ENCODE measurements at places on chromosomes 7 and 10. TPM values are rescaled to one million over a fixed set of nuclear protein-coding genes. Genes with fewer than 3 reads are reported as not detected.
A peak's percentile ranks its signal among the peaks of the same experiment; 100 is the strongest.

DNA sequence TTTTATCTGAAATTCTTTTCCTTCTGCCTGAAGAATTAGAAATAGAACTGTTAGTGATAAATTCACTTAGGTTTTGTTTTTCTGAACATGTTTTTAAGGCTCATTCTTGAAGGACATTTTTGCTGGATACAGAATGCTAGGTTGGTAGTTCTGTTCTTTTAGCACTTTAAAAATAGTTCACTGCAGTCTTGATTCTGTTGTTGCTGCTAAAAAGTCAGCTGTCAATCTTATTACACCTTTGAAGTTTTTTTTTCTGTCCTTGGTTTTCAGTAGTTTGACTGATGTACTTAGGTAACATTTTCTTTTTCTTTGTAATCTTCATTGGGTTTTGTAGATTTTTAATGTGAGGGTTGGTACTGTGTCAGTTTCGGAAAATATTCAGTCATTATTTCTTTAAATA, 48.7 kb downstream of the C1GALT1 start:
- DNase-seq, result peak; percentile 5
- no peak overlapping the region for H3K27ac ChIP-seq
- H3K27me3 ChIP-seq, result no peaks in the 10 kb centered on the region
- no peak overlapping the region for H3K4me3 ChIP-seq

The SLC29A3 gene
- 4.8 TPM for total RNA-seq

DNA sequence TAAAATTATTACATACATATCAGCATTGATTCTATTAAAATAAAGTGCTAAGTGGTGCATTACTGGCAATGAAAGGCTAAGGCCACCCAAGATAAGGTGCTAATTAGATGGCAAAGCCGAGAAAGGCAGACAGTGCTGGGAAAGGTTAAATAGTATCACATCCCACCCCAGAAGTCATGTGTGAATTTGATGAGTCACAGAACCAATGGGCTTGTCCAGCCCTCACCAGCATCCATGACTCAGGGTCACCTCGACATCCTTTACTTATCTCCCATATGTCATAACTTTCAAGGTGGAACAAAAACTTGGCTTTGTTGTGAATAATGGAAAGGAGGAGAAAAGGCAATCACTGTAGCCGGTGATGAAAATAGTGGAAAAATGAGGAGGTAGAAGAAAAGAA, 459.1 kb downstream of the PLXNA4 start:
- no peak overlapping the region for H3K27ac ChIP-seq
- H3K4me3 ChIP-seq, result no peak overlapping the region
- H3K4me1 ChIP-seq, result no peaks in the 10 kb centered on the region
- no peaks in the 10 kb centered on the region for H3K36me3 ChIP-seq
- no peaks in the 10 kb centered on the region for H3K27me3 ChIP-seq
- DNase-seq, result no peak

GRCh38 chr10:84523526-84523925, 195.1 kb downstream of the CCSER2 start:
- no peak overlapping the region for H3K4me3 ChIP-seq
- H3K4me1 ChIP-seq, result no peaks in the 10 kb centered on the region
- DNase-seq, result no peak
- no peaks in the 10 kb centered on the region for H3K27me3 ChIP-seq
- H3K36me3 ChIP-seq, result no peaks in the 10 kb centered on the region

The NPC1L1 gene
- total RNA-seq, result 0.10 TPM

The CALML3 gene
- total RNA-seq, result not detected

- no peak overlapping the region for H3K4me3 ChIP-seq
- no peaks in the 10 kb centered on the region for H3K36me3 ChIP-seq
- DNase-seq, result no peak
These were observed 76.8 kb downstream of the GATA3 start for GRCh38 chr10:8130973-8131911.

GRCh38 chr7:30671793-30672465, 10.3 kb downstream of the CRHR2 start:
- H3K36me3 ChIP-seq, result no peaks in the 10 kb centered on the region
- no peaks in the 10 kb centered on the region for H3K4me1 ChIP-seq
- no peak overlapping the region for H3K27ac ChIP-seq
- no peak for DNase-seq

The CDC14C gene
- not detected for total RNA-seq

DNA sequence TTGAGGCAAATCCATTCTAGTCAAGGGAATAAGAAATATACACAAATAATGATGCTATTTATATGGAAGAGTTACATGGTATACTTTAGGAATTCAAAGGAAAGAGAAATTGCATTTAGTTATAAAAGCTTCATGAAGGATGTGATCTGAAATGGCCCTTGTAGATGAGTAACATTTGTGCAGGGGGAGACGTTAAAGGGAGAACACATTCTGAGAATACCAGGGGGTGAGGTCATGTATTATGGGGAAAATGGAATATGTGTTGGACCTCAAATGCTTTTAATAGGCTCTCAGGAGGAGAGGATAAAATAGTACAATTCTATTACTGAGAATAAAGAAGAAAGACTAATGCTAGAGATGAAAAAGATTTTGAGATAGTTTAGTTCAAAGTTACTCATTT, 122.5 kb upstream of the NOBOX start:
- H3K27me3 ChIP-seq, result no peaks in the 10 kb centered on the region
- H3K4me1 ChIP-seq, result no peaks in the 10 kb centered on the region
- H3K36me3 ChIP-seq, result peaks cover 2% of the 10 kb centered on the region
- no peak for DNase-seq
- no peak overlapping the region for H3K27ac ChIP-seq
- no peak overlapping the region for H3K4me3 ChIP-seq

The SRGN gene
- total RNA-seq, result 580 TPM

DNA sequence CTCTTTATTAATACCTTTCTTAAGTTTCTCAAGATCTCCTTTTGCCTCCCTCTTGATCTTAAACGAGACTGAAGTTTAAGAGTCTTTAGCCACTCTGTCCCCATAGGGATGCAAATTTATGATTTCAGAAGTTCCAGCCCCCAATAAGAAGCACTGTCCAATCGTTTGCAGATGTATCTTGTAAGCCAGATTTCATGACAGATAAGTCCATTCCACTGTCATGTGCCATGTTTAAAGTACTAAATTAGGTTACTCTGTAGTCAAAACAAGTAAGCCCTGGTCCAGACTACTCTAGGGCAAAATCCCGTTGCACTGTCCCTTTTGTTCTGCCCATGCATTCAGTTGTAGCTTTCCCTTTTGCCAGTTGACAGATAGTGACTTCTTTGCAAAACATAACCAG, 157.2 kb upstream of the KAT6B start:
- H3K4me1 ChIP-seq, result no peaks in the 10 kb centered on the region
- DNase-seq, result no peak
- no peak overlapping the region for H3K4me3 ChIP-seq
- H3K27ac ChIP-seq, result no peak overlapping the region
- peaks cover 21% of the 10 kb centered on the region for H3K36me3 ChIP-seq

GRCh38 chr10:96878057-96878456, 46.0 kb downstream of the LCOR start:
- H3K27me3 ChIP-seq, result no peaks in the 10 kb centered on the region
- no peak overlapping the region for H3K4me3 ChIP-seq
- H3K36me3 ChIP-seq, result no peaks in the 10 kb centered on the region
- H3K4me1 ChIP-seq, result peaks cover 3% of the 10 kb centered on the region
- DNase-seq, result no peak

- DNase-seq, result no peak
- no peaks in the 10 kb centered on the region for H3K4me1 ChIP-seq
These were observed 52.2 kb upstream of the SUN1 start for GRCh38 chr7:780081-780480.

DNA sequence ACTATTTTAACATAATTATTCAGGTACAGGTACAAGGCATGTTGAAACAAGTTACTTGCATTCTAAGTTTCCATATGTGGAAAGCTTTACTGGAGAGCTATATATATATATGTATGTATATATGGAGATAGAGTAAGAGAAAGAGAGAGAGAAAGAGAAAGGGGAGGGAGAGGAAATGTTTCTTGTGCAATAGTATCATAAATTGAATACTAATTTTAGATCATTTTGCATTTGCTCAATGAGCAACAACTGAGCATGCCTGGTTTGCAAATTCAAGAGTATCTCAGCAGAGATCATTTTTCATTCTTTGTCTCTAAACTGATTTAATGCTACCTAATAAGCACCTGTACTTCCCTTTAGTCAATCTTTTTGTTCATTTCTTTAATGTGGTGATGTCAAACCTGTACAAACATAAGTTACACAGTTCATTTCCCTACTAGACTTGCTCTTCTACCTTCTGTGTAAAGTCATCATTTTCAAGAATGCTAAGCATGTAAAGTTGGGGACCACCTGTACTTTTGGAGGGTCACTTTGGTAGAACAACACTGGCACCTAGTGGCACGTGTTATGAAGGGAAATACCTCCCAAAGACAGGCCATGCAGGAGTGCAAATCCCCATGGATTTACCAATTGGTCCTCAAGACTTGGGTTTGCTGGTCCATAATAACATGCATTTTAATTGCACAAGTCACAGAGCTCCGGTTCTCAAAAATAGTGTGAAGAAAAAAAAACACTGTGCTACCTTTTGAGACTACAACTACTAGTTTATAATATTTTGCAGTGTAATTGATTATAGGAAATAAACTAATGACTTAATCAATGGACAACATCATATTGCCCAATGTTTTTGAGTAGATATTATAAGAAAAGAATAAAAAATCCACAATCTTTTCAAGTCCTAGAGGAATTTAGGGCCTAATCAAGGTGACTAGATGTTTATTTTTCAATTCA, 431.2 kb upstream of the IGFBP3 start:
- no peaks in the 10 kb centered on the region for H3K36me3 ChIP-seq
- no peaks in the 10 kb centered on the region for H3K4me1 ChIP-seq
- no peak overlapping the region for H3K27ac ChIP-seq
- no peaks in the 10 kb centered on the region for H3K27me3 ChIP-seq
- no peak overlapping the region for H3K4me3 ChIP-seq

The SLC26A5 gene
- total RNA-seq, result not detected

The BAG3 gene
- 38.2 TPM for total RNA-seq

DNA sequence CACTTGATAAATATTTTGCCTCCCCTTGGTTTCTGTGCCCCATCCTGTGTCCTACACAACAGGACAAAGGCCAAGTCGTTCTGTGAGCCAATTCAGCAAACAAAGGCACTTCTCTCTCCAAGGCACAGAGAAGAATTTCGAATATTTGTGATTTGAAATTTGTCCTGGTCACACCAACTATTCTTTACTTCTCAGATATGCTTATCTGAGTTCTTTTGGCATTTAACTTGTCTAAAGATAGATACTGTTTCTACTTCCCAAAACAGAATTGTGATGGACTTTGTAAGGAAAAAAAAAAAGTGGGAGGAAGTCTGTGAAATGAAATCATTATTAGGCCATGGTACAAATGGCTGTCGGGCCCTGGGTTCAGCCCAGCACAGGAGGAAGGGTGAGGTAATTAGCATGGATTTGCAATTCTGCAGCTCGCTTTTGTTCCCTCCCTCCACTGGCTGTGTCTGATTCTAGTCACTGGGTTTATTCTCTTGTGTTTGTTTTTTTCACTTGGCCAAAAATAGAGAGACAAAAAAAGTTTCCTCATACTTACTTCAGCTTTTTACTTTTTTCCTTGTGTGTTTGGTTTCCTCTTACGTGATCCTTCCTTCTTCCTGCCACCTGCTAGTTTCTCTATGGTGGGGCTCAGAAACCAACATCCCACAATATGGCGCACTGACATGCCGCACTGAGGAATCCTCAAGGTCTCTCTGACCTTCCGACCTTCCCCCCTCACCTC, 108.2 kb upstream of the MKLN1 start:
- no peaks in the 10 kb centered on the region for H3K36me3 ChIP-seq
- DNase-seq, result no peak
- no peaks in the 10 kb centered on the region for H3K4me1 ChIP-seq

DNA sequence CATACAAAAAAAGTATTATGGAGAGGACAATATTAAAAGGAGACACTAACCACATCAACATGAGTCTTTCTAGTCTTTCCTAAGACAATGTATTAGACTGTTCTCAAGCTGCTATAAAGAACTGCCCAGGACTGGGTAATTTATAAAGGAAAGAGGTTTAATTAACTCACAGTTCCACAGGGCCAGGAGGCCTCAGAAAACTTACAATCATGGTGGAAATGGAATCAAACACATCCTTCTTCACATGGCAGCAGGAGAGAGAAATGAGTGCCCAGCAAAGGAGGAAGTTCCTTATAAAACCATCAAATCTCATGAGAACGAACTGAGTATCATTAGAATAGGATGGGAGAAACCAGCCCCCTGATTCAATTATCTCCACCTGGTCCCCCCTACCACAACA, 25.7 kb downstream of the CACNA2D1 start:
- no peak for DNase-seq
- no peaks in the 10 kb centered on the region for H3K27me3 ChIP-seq
- H3K4me1 ChIP-seq, result no peaks in the 10 kb centered on the region
- no peaks in the 10 kb centered on the region for H3K36me3 ChIP-seq
- no peak overlapping the region for H3K27ac ChIP-seq

DNA sequence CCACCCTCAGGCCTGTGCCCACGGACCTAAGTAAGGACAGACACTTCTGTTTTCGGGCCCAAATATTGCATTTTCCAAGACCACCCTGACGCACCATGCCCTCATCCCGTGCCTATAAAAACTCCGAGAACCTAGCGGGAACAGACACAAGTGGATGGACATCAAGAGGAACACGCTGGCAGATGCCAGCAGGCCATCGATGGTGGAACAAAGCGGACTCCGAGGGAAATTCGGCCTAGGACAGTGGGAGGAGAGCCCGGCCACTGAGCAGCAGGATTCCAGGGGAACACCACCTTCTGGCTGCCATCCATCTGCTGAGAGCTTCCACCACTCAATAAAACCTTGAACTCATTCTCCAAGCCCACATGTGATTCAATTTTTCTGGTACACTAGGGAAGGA, 243.6 kb upstream of the ZWINT start:
- no peak for DNase-seq
- H3K27ac ChIP-seq, result no peak overlapping the region
- no peaks in the 10 kb centered on the region for H3K36me3 ChIP-seq
- no peaks in the 10 kb centered on the region for H3K27me3 ChIP-seq
- no peak overlapping the region for H3K4me3 ChIP-seq
- H3K4me1 ChIP-seq, result no peaks in the 10 kb centered on the region

- no peak overlapping the region for H3K4me3 ChIP-seq
- no peaks in the 10 kb centered on the region for H3K27me3 ChIP-seq
- no peak for DNase-seq
- no peaks in the 10 kb centered on the region for H3K36me3 ChIP-seq
- no peak overlapping the region for H3K27ac ChIP-seq
These were observed 38.0 kb upstream of the TMEM196 start for GRCh38 chr7:19811386-19811785.

The IFIT1B gene
- total RNA-seq, result not detected

The UNCX gene
- not detected for total RNA-seq

GRCh38 chr7:155589001-155589980, 42.9 kb upstream of the CNPY1 start:
- peaks cover 3% of the 10 kb centered on the region for H3K27me3 ChIP-seq
- DNase-seq, result no peak
- no peaks in the 10 kb centered on the region for H3K4me1 ChIP-seq
- H3K36me3 ChIP-seq, result no peaks in the 10 kb centered on the region

DNA sequence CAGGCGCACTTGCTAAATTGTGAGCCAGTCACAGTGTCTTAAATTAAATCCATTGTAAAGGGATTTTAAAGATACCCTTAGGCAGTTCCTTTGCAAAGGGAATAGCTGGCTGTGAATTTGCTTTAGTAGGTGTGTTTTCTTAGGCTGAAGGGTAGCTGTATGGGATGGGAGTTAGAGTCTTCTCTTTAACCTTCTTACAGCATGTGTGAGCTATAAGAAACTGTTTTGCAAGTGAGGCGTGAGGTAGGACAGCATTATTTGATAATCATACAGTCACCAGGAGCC, 5.2 kb downstream of the EEPD1 start:
- no peaks in the 10 kb centered on the region for H3K27me3 ChIP-seq
- H3K27ac ChIP-seq, result no peak overlapping the region
- peaks cover 16% of the 10 kb centered on the region for H3K4me1 ChIP-seq

The GIMAP1 gene
- 17.1 TPM for total RNA-seq

The TET1 gene
- total RNA-seq, result 4.3 TPM

All from CD4-positive, CD25-positive, alpha-beta regulatory T cell (primary cell).